Left ventricle myocardium inferior (tissue), 1 donor: ENCODE measurements at places on chromosomes 13 and 19.

GRCh38 chr19:51271067-51271466, 20.2 kb downstream of the SIGLECL1 start:
- DNase-seq = peak; percentile 17

DNA sequence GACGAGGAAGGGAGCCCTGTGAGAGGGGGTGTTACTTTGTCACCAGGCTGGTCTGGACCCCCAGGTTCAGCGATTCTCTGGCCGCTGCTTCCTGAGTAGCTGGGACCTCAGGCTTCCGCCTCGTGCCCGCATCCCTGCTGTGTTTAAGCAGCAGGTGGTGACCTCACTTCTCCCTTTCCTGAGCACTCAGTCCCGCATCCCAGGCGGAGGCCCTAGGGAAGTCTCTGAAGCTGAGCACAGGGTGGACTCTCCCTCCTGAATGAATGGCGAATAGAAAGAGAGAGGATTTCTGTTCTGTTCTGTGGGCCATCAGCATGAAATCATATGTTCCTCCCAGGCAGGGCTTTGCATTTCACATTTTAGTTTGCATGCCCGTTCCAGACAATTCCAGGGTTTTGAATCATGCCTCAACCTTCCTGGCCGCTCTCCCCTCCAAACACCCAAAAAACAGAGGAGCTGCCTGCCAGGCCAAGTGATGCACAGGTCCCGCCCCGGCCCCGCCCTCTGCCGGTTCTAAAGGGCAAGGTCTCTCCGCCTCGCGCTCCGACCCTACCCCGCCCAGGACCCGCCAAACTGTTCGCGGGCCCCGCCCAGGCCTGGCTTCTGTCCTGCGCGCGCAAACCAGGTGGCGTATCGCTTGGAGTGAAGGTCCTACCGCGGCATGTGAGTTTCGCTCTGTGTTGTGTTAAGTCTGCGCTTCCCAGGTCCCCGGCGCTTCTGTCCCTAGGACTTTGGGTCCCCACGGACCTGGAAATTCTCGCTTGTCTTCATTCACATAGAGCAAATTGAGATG, 35.1 kb upstream of the ZNF808 start:
- DNase-seq = no peak

DNA sequence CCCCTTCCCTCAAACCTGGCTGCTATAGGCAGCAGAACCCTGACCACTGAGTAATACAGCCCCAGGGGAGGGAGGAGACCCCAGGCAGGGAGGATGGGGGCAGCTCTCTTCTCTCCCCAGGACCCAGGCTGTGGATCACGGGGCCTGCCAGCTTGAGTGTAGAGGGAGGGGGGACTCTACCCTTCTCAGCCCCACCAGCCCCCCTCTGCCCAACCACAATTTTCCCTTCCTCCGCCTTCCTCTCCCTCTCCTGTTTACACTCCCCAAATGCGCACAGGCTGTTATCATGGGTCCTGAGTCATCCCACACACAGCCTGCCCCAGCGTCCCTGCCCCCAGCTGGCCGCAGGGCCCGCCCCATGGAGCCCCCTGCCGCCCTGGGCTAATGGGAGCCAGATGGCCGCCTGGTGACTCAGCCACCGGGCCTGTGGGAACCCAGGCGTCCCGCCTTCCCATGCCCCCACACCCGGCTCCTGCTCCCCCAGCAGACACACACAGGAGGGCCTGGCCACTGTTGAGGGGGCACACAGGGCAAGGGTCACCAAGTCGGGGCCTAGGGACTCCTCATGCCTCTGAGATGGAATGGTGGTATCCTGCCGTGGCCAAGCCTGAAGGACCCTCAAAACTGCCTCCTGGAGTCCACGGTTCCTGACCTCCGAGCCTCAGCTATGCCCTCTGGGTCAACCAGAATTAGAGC, 13.6 kb downstream of the CCDC97 start:
- DNase-seq = peak; percentile 62

- no peak for DNase-seq
Measured at GRCh38 chr13:42276683-42277082, 4.7 kb downstream of the AKAP11 start.

- peak; percentile 48 for DNase-seq
Measured at GRCh38 chr13:20118268-20119140, 42.3 kb downstream of the GJA3 start.

- no peak for DNase-seq
Measured at GRCh38 chr19:11090997-11091702, 1.9 kb downstream of the LDLR start.

GRCh38 chr13:39100996-39101738, 62.9 kb downstream of the NHLRC3 start:
- DNase-seq = no peak

DNA sequence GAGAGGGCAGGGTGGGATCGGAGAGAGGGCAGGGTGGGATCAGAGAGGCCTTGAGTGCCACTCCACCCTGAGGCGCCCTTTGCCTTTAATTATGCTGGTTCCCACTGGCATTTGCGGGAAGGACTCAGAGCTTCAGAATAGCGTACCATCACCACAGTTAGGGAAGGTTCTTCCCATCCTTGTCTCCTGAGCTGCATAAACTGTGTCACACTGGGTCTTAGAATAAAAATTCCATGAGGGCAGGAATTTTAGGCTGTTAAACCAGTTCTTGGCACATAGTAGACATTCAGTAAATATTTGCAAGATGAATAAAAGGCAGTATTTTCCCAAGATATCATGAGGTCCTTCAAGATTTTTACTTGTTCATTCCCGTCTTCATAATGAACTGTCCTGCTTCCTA, 24.4 kb downstream of the PPP2R1A start:
- DNase-seq = no peak
